Suppressor macrophage treated with lipopolysaccharide for 1 hour (primary cell): ENCODE measurements at places on chromosomes 16 and 17.

DNA sequence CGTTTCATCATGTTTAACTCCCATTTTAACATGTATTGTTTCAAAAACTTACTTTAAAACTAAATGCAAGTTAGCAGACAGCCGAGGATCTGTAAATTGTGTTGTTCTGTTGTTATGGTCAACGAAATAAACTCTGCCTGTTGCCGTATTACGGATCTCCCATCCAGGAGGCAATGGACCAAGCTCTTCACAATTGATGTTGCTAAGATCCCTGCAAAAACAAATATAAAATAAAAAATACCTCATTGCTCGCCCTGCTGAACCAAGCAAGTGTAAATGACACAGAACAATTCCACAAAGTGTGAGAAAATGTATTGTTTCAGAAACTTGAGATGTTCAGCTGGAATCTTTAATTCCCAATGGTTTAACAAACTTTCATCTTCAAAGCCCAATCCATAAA is 65.0 kb downstream of the CEP95 start:
- DNase-seq, result no peak

DNA sequence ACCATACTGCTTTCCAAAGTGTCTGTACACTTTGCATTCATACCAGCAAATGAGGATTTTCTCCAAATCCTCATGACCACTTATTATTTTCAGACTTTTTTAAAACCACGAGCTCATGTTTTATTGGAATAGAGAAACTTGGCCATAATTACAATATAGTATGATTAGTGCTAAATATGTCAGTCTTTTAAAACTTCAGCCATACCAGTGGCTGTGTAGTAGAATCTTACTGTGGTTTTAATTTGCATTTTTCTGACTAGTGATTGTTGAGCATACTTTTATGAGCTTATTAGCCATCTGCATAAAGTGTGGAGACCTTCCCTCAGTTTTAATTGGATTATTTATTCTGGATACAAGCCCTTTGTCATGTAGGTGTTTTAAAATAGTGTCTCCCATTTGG is 57.8 kb downstream of the NLK start:
- DNase-seq, result no peak

GRCh38 chr17:42363767-42364585 is 24.3 kb downstream of the STAT3 start:
- DNase-seq, result no peak

- no peak for DNase-seq
Measured at GRCh38 chr16:82331974-82332750, 162.1 kb upstream of the MPHOSPH6 start.

- peak; percentile 64 for DNase-seq
Measured at GRCh38 chr17:57744195-57745170, 616 bp downstream of the CCDC182 start.

DNA sequence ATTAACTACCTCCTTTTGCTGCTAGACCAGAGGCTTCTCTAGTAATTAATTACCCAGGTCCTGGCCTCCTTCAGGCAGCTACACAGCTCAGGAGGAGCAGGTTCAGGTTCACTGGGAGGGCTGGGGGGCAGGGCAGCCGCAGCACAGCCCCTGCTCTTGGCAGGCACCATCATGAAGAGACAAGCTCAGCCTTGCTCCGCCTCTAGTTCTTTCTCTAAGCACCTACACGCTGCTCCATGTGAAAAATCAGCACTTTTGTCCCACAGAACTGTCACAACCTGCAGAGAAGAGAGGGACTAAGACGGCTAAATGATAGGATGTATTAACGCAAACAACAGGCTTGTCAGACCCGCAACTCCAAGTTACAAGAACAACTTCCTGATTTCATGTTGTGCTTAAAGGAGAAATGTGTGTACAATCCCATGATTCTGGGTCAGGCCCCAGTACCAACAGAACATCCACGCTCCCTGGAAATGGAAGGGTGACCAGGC is 53.4 kb downstream of the GRB2 start:
- DNase-seq, result peak; percentile 51

- no peak for DNase-seq
Measured at GRCh38 chr17:67393809-67394397, 16.8 kb downstream of the PITPNC1 start.

GRCh38 chr17:82001571-82002056 is 21.1 kb downstream of the CENPX start:
- no peak for DNase-seq

DNA sequence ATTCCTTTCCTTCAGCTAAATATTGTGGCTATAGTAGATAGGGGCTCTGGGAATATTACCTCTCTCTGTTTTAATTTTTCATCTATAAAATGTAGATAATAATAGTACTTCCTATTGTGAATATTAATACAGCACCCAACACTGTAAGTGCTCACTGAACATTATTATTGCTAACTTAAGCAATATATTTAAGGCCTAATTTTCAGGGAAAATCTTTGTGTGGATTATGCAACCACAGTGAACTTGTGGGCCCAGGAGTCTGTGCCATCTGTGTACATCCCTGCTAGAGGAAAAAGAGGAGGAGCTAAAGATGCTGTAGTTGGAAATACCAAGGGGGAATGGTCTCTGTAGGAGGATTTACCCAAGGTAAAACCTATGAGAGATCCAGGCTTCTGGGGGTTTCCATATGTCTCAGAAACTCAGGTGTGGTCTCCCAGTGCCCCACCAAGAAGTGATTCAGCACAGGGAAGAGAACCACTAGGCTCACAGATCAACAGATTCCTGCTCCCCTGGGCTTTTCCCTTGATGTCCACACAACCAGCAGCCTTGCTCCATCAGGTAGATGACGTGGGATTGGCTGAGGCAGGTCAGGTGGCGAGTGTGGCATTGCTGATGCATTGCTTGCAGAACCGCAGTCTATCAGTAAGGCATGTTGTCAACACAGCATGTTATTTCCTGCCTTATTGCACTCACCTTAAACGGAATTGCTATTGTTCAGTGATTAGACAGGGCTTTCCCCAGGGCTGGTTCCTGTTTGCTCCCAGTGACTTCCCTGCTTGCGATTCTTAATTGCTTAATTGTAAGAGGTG is 1.6 kb upstream of the N4BP1 start:
- peak; percentile 85 for DNase-seq

GRCh38 chr16:13945744-13946485 is 26.0 kb downstream of the ERCC4 start:
- no peak for DNase-seq

DNA sequence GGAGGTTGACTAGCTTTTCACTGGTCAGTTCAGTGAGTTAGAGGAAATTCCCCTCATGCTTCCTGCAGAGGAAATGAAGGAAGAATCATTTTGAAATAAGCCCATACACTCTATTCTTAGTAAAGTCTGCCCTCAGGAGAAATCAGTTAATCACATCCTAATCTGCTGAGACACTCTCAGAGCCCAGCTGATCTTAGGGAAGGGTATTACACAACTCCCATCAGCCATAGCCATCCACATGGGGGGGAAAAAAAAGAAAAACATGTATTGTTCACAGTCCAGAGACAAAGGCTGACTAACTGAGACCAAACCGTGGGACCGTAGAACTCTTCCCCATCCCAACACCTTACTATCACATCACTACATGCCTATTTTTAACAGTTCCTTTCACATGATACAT is 722.3 kb downstream of the CDH8 start:
- no peak for DNase-seq

- DNase-seq, result no peak
Measured at GRCh38 chr16:55532227-55532626, 23.4 kb downstream of the LPCAT2 start.

DNA sequence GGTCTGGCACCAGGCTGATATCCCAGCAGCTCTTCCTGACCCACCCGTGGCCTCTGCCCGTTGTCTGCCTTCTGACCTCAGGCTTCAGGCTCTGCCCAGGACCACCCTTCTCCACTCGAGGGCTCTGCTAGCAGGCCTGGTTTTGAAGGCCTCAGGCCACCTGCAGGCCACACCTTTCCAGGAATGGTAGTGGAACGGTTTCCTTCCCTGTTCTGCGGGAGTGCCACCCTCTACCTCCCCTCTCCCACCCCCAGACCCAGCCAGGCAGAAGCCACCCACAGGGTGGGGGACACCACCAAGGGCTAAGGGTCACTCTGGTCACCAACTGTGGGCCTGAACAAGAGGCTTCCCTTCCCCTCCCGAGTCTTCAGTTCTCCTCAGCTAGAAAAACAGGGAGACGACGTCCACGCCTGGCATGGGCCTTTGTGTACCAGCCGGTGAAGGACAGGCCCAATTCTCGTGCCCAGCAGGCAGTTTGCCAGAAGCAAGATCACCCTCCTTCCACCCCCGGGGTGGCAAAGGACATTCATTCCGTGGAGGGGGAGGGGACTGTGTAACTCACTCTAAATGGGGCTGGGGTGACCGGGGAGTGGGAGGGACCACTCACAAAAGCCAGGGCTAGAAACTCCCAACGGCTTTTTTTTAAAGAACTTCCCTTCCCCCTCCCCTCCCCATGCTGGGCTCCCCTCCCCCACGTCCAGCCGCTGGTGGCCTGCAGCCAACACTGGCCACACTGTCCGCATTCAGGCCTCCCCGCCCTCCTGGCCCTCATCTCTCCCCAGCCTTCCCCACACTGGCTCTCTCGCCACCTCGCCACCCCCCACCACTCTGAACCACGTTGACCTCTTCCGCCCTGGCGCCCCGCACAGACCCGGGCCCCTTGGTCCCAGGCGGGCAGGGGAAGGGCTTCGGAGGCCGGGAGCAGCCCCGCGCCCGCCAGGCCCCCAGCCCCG is 7.7 kb downstream of the CBX4 start:
- no peak for DNase-seq

DNA sequence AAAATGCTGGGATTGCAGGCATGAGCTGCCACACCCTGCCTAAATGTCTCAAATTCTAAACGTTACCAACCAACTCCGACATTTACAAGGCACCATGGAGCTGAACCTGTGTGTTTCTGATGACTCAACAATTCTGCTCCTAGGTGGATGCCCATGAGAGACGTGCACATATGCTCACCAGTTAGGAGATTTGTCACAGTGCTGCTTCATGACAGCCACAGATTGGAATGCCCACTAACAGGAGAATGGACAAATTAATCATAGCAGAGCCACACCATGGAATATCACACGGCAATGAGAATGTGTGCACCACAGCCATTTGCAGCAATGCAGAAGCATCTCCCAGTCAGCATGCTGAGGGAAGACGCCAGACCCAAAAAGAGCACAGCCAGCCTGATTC is 8.0 kb upstream of the KCNG4 start:
- no peak for DNase-seq

DNA sequence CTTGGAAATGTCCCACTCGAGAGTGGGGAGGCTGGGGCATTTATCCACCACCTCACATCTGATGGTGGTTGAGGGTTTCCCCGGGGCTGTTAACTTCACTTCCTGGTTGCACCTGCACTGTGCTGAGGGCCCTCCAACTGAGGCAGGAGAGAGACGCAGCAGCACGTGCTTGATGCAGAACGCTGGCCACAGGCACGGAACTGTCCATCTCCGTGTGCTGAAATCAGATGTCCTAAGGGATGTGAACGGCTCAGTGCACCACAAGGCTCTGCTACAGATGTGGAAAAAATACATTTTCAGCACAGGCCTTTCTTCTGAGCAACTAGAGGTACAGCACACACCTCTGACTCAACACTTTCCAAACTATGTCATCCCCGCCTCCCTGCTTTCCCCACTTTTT is 114.8 kb upstream of the C16orf82 start:
- DNase-seq, result no peak

DNA sequence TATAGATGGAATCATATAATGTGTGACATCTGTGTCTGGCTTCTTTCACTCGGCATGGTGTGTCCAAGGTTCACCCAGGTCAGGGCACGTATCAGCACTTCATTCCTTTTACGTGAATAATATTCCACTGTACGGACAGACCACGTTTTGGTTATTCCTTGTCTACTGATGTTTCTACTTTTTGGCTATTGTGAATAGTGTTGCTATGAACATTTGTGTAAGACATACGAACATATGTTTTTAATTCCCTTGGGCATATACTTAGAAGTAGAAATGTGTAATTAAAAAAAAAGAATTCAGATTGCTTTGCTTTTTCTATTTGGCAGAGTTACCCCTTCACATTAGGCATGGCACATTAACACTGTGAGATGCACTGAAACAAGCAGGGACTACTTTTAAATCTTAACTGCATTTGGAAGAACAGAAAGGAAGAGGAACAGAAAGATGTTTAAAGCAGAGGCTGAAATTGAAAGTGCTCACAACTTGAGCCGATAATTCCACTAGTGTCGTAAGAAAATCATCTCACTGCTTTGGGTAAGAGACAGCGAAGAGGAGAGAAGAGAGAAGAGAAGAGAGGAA is 105.3 kb downstream of the VPS53 start:
- DNase-seq, result peak; percentile 29

DNA sequence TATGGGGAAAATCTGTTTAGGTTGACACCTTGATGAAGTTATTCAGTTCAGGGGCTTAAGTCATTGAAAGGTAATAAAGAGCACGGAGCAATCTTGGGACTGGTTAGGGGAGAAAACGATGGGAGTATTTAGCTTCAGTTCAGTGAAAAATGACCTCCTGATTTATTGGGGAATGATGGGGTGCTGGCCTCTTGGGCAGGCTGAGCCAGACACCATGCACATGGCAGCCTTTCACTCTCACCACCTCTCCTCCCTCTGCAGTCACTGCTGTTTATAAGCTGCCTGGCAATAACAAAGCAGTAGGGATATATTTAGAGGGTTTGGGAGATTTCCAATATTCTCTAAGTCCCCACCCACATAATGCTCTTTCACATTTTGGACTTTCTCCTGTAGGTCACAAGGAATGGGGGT is 140.5 kb upstream of the HS3ST2 start:
- DNase-seq, result peak; percentile 55

DNA sequence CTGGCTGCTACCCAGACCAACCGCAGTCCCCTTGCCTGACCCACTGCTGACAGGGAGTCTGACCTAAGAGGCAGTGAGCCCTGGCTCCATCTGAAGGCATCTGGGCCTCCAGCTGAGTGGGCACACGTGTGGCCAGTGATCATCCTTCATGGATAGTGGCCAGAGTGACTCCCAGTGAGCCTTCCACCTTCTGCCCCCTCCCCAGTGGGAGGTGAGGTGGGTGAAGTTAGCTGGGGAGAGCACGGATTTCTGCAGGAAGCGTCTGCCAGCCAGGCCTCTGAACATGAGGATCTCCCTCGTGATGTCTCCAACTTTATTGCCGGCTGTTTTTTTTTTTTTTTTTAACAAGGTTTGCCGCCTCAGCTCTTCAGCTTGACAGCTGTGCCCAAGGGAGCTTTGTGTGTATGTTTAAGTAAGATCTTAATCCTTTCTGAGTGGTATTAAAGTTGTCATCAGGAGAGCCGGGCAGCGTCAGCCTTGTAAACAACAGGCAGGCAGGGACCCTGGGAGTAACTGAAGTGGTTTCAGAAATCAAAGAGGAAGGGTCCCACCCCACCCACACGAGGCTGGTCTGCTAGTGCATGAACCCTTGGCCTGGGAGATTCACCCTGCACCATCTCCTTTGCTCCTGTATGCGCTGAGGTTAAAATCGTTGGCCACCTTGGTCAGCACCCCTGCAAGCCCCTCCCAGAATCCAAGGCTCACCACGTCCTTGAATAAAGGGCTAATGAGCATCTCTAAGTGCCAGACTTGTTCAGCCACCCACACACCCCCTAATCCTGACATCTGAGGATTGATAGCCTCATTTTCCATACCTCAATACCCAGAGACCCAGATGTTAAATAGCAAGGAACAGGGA is 33.3 kb downstream of the RHBDL3 start:
- no peak for DNase-seq

- no peak for DNase-seq
Measured at GRCh38 chr17:44598932-44599297, 41.6 kb downstream of the FZD2 start.

- peak; percentile 99 for DNase-seq
Measured at GRCh38 chr16:87492721-87493607, at the start of gene ZCCHC14. Gene ZCCHC14, minus strand, starts transcription at chr16:87493024. Its CDS starts 786 bp downstream, at chr16:87492238.

GRCh38 chr16:85557083-85557970 is 55.8 kb upstream of the GSE1 start:
- no peak for DNase-seq
